SK-MEL-5 (cell line): ENCODE measurements at places on chromosomes 3 and 15. TPM values are rescaled to one million over a fixed set of nuclear protein-coding genes. Genes with fewer than 3 reads are reported as not detected.

GRCh38 chr3:177646749-177647148, 449.5 kb upstream of the TBL1XR1 start:
- DNase-seq, result no peak

IL20RB gene
- 0.37 TPM in 1 of 2 replicates, not detected in the other for total RNA-seq

DNA sequence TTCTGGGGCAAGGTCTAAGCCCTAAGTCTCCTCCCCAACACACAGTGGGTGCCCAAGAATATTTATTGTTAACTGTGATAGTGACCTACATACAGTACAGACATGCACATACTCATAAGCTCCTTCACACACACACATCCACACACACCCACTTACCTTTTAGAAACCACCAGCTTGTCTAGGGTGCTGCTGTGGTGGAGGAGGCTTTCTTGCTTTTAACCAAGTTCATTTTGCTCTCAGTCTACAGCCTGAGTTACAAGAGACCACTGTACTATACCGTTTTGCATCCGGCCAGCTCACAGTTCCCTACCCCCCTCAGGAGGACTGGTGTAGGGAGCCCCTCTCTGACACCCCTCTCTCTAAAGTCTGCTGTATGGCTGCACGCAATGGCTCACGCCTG, 16.7 kb downstream of the DAPK2 start:
- no peak for DNase-seq

GRCh38 chr3:124200407-124200806, 208.5 kb upstream of the ROPN1 start:
- peak; percentile 88 for DNase-seq
